Activated naive CD8-positive, alpha-beta T cell treated with anti-CD3 and anti-CD28 coated beads, Interleukin-2, amount 50 U/mL, for 24 hours (primary cell): ENCODE measurements at places on chromosomes 4 and X.

DNA sequence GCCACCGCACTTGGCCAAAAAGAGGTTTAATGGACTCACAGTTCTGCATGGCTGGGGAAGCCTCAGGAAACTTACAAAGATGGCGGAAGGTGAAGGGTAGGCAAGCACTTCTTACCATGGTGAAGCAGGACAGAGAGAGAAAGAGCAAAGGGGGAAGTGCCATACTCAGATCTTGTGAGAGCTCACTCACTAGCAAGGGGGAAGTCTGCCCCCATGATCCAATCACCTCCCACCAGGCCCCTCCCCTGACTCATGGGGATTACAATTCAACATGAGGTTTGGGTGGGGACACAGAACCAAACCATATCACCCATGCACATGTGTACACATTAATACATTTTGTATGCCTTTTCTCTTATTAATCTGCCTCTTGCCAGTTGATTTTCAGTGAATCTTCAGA is 77.2 kb upstream of the HSD17B10 start:
- no peak for DNase-seq

GRCh38 chr4:152045807-152046571 is 285.2 kb upstream of the GATB start:
- DNase-seq = peak; percentile 44

DNA sequence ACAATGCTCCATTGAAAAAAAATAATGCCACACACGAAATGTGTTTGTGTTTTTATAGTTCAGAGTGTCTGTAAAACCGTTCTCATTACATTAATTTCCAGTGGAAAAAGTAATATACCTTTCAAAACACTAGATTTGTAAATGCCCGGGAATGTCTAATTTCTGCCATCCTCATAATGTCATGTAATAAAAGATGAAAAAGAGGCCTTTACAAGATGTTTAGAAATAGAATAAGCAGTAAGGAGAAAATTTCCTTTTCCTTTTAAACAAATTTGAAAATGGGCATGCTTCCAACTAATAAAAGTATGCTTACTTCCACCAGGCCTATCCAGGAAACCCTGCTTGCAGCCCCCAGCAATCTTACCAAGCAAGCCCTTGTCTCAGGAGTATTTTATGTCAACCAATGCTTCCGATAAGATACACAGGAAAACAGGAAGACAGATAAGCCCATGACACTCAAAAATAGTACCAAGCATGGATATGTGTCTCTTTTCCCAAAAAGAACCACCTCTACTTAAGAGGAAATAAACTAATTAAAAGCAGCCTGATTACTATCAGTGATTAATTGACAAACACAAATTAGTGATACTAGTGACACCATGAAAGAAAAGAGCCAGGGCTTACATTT is 894.7 kb upstream of the INTU start:
- no peak for DNase-seq

- DNase-seq = no peak
These were observed 41.8 kb upstream of the STOX2 start for GRCh38 chr4:183863155-183863825.

- DNase-seq = no peak
These were observed 15.5 kb downstream of the CPE start for GRCh38 chr4:165394275-165394674.

DNA sequence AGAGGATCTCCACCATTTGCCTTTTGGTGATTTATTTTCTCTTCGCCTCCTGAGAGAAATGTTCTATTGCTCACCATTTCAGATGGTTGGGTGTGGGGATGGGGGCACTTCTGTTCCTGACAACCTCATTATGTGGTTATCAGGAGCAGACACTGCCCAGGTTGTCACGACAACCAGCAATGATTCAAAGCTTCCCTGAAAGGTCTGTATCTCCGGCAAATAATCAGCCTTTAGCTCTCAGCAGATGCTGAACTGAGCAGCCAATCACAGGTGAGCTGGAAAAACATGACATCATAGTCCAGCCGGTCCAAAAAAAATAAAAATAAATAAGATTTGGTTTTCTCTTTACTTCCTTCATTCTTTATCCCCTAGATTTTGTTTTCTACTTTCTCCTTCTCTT is 5.5 kb upstream of the PAK3 start:
- no peak for DNase-seq

GRCh38 chr4:113077575-113077974 is 28.1 kb downstream of the ANK2 start:
- DNase-seq = no peak

DNA sequence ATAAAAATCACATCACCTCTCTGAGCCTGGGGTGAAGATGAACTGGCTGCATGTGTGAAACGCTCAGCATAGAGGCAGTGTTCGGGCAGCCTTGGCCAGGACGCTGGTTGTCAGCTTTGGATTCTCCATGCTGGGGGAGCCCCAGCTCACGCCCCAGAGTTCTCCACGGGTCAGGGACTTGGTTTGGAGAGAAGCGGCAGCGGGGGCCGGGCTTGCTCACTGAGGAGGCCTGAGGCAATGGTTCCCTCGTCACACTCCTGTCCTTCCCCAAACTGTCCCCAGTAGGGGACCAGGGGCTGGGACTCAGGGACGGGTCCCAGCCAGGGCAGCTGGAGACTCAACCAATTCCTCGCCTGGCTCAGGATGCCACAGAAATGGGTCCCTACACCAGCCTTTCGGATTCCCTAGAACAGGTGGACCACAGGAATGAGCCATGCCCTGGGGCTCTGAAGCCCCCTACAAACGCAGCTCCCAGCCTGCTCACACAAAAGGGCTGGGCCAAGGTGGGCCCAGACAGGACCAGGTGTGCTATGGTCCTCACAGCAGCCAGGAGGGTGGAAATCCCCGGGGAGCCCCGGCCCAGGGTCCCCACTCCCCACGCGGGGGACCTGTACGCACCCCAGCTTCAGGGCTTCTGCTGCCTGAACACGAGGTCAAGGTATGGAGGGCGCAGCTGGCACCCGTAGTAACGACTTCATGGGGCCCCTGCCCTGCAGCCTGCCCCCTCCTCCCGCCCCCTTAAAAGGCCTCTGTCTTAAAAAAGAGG is 1.4 kb downstream of the MXD4 start:
- no peak for DNase-seq

DNA sequence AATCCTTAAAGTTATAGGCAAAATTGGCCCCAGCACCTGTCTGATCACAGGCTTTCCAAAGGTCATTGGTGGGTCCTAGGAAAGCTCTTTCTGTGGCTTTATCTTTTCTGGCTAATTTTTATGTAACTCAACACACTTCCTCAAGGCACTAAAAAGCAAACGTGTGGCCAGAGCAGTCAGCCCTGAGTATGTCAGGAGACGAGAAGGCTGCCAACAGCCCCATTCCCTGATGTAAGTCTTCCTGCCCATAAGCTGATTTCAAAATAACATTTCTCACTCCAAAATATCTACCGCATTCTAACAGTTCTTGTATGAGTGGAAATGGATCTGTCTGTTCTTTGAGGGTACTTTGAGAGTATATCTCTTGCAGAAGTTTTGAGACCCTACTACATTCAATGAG is 25.5 kb upstream of the FUNDC1 start:
- DNase-seq = no peak

- no peak for DNase-seq
These were observed 140.0 kb downstream of the NPFFR2 start for GRCh38 chr4:72171761-72172160.

- no peak for DNase-seq
These were observed 8.2 kb downstream of the DIAPH2 start for GRCh38 chrX:96692890-96693289.

GRCh38 chr4:176622251-176622948 is 170.3 kb downstream of the VEGFC start:
- no peak for DNase-seq

DNA sequence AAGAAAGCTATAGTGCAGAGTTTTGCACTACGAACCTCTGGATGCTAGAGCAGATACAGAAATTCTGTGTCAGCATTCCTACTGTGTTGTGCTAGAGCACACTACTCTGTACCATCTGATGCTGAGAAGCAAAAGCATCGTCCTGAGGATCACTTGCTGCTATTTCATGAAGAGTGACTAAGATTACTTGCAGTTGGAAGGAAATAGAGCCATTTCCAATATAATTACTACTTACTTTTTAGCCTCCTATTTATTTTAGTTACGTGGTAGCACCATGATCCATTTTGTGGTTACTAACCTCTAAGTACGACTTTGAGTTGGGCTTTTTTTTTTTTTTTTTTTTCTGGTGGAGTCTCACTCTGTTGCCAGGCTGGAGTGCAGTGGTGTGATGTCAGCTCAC is 226.7 kb downstream of the PALLD start:
- DNase-seq = no peak

GRCh38 chr4:48030470-48030869 is 13.9 kb downstream of the NIPAL1 start:
- DNase-seq = no peak
